ENCODE measurements at places on chromosomes 5 and 9.

DNA sequence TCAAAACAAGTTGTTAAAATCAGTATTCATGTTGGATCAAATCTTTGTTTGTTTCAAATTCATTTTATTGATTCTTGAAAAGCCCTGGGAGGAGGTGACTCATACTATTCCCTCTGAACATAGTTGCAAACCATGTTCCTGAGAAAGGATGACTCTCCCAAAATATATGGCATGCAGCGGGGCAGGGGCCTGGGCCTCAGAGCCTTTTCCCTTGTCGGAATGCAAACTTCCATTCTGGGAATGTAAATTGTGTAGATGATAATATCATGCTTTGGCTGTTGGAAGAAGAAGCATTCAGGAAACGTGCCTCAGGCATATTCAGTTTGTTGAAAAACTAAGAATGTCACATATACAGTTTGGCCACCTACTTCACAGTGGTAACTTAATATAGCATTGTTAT, 242.0 kb downstream of the AUH start:
- DNase-seq: peak; percentile 74

DNA sequence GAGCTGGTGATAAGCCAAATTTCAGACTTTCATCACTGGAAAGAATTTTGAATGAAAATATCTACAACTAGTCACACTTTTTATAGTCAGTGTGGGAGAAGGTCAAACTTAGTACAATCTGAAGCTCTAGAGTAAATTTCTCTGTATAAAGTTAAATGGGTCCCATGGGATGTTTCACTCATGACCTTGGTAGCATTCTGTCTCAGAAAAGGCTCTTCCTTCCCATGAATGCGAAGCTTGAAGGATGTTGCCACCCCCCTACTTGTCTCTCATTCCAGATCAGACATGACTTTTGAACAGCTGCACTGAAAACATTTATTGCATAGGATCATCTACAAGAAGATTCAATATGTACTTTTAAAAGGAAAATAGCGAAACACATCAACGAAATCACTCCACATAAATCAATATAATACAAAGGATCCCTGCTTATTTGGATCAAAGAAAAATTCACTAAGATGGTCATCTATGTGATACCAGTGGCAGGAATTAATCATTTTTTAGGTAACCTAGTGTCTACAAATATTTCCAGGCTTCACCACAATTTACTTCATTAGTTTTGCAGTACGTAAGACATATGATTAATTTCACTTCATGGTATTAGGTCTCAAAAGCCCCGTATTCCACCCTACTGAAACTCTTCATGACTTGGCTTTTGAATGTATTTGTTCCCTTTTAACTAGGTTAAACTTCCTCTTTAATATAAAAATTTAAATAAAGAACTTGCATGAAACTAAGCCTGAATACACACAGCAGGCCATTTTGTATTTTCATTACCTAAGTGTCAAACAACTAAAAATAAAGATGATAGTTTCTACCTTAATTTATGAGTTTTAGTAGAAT, 4.4 kb downstream of the ST8SIA4 start:
- no peak for DNase-seq

DNA sequence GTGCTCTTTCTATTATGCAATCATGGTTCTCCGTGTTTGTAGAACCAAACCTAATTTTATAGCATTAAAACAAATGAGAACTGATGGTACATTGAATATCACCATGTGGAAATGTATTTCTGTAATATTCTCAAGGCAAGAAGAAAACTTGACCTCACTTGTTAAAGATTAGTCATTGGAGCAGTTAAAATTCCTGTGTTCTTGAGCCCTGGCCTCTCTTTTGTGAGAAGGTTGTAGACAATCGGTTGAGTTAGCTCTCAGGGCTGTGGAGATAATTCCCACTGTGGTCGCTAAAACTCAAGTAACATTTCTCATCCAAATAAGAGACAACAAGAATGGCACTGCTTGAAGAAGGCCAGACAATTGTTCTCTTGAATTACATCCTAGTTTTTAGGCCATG, 216.0 kb upstream of the KLF4 start:
- DNase-seq: no peak

- no peak for DNase-seq
These were observed 7.1 kb upstream of the MYOZ3 start for GRCh38 chr5:150653762-150654556.

DNA sequence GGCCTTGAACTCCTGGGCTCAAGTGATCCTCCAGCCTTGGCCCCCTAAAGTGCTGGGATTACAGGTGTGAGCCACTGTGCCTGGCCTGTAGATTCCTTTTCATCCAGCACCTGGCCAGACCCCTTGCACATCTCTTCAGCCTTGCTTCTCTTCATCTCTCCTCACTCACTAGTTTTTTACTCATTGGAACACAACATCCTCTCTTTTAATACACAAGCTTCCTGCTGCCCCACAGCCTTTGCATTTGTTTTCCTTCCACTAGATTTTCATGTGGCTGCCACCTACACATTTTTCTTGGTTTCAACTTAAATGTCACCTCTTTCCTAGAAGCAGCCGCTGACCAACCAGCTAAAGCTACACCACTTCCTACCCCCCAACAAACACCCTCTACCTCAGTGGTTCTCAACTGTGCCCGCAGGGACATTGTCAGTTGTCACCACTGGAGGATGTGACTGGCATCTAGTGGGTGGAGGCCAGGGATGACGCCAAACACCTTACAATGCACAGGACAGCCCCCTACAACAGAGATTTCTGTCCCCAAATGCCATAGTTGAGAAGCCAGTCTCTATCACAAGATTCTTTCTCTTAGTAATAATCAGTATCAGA, 33.7 kb downstream of the HAVCR1 start:
- no peak for DNase-seq

- DNase-seq: no peak
These were observed 17.6 kb upstream of the SETX start for GRCh38 chr9:132372177-132373095.

- no peak for DNase-seq
These were observed 161.9 kb downstream of the TAF11L14 start for GRCh38 chr5:17796142-17796541.

- no peak for DNase-seq
These were observed 17.1 kb downstream of the ZNF462 start for GRCh38 chr9:106880081-106880480.

DNA sequence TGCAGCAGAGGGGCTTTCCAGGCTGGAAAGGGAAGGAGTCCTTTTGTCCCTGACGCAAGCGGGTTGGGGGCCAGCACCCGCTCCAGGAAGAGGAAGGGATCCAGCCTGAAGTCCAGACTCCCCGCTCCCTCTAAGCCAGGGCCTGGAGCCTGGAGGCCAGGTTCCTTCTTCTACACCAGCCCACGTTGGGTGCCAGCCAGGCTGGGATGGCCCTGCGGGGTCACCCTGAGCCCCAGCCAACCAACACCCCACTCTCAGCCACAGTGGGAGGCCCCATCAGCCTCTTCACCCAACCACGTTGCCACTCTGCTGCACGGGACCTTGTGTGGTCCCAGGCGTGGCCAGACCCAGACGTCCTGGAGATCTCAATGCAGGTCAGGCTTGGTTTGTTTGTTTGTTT, 970 bp upstream of the FUT7 start:
- DNase-seq: no peak

GRCh38 chr5:89981021-89981420, 428.5 kb downstream of the CETN3 start:
- no peak for DNase-seq

DNA sequence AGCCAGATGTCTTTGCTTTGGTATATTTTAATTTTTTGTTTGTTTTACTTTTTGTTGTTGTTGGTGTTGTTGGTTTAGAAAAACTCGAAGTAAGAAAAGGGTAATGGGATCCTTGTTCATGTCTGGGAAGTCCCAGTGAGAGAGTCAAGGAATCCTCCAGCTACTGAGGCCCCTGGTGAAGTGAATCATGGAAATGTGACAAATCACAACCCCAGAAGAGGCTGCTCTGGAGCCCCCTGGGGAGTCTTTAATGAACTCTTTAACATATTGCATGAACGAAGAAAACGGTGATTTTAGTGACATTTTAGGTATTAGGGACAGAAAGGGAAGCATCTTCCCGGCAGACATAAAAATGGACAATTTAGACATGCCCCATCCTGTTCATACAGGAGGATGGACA, 41.3 kb downstream of the TMEM174 start:
- no peak for DNase-seq

GRCh38 chr5:176814836-176815438, 4.6 kb downstream of the UNC5A start:
- no peak for DNase-seq

- no peak for DNase-seq
These were observed 54.9 kb downstream of the WDR41 start for GRCh38 chr5:77437194-77437593.

DNA sequence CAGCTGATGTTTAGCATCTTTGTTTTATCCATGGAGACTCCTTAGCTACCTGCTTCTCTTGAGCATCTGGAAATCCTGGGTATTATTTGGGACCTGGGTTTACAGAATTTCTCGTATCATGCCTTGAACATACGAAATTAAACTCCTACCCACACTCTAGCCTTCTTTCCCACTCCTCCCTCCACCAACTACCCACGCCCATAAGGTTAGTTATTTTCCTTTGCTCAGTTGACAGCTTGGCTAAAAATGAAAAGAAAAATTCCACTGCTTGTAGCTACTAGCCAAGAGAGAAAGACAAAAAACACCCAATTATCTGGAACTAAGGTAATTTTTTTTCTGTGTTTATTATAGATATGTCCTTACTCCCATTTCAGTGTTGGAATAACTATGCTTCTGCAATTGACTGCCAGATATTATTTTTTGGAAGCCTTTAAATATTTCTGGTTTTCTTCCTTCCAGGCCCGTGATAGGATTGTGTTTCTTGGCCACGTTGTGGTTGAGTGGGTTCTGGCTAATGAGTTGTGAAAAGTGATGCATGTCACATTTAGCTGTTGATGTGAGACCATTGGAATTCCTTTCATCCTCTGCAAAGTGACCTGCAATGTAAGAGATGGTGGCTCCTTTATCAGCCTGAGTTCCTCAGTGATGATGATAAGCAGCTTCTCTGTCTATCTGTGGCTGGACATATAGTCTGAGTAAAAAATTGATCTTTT, 308.1 kb downstream of the LRRC70 start:
- no peak for DNase-seq

- DNase-seq: no peak
These were observed 8.7 kb upstream of the IRX4 start for GRCh38 chr5:1891391-1891790.

- no peak for DNase-seq
These were observed 8.0 kb downstream of the EBF1 start for GRCh38 chr5:159091596-159092331.

DNA sequence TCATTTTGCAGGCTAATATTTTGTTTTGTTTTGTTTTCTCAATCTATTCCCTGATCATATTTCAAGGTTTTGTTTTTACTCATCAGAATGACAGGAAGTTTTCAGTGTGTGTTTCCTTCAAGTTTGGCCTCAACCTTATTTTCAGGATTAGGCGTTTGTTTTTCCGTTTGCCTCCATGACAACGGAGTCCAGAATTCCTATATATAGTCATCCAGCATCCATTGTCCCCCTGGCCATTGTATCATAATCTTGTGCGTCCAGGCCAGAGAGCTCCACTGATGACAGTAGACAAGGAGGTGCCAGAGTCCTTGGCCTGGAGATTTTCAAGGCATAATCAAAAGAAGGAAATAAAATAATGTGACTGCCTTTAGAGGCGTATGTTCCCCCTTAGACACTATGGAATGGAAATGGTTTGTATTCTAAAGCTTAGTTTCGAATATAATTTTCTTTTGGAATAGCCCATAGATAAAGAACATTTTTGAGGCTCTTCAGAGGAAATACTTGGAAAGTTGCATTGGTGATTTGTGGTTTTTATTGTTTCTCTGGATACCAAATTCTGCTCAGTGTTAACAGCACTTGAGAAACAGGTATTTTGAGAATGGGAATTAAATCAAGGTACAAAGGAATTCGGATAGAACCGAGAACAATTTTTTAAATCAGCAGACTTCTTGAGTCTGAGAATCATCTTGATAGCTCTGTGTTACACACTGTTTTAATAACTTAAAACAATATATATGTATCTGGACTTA, 99.8 kb downstream of the ZNF462 start:
- no peak for DNase-seq

GRCh38 chr9:38387751-38388150, 4.8 kb upstream of the ALDH1B1 start:
- DNase-seq: no peak

DNA sequence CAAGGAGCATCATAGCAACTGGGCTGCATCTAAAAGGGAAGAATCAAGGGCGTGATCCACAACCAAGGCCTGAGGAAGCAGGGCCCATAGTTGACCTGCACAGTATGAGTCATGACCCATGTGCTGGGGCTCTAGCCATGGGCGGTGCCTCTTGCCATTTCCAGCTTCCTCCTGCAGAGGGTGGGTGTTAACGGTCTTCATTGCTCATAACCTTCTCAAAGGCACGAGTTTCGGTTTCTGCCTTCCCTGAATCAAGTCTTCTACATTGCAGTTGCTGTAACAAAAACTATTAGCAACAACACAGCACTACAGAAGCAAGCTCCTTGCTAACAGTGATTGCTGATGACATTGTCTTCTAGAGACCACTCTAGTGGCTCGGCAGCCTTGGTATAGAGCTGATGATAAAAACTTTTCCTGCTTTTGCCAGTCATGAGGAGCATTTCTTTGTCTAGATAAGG, 66.9 kb downstream of the CTSL start:
- DNase-seq: peak; percentile 68

- peak; percentile 77 for DNase-seq
These were observed 85.2 kb downstream of the MUSK start for GRCh38 chr9:110753731-110754231.

- no peak for DNase-seq
These were observed 15.1 kb downstream of the MAPKAP1 start for GRCh38 chr9:125691869-125692268.

- DNase-seq: peak; percentile 9
These were observed 46.7 kb upstream of the MACIR start for GRCh38 chr5:103211576-103212561.

DNA sequence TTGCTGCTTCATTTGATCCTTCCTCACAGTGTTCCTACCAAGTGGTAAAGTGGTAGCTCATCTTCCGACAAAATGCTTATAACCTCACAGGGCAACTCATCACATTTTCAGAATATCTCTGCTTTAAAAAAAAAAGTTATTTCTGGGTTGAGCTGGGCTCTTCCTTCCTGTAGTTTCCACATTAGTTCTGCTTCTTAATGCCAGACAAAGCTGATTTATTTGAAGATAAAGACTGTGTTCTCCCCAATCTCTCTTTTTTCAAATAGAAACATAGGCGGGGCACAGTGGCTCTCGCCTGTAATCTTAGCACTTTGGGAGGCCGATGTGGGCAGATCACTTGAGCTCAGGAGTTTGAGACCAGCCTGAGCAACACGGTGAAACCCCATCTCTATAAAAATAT, 273.1 kb downstream of the ACTL7B start:
- no peak for DNase-seq

DNA sequence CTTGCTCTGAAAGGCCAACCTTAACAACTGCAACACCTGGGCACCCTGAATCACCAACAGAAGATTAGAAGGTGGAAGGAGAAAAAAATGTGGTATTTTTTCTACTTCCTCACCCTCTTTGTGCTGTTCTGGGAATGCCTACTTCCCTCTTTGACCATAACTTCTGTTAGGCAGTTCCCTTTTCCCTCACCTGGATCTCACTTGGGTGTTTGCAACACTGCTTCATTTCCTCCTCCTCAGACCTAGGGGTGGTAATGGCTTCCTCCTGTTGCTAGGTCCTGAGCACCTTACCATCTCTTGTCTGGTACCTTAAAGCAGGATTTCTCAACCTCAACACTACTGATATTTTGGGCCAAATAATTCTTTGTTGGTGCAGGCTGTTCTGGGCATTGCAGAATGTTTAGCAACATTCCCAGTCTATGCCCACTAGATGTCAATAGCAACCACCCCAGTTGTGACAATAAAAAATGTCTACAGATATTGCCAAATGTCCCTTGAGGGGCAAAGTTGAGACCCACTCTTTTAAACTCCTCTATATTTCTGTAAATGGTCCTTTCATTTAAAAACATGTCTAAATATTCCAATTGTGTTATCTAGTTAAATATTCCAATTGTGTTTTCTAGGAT, 300.0 kb upstream of the VLDLR start:
- DNase-seq: no peak
